H1 (cell line): ENCODE measurements at places on chromosomes 3 and 15.
A peak's percentile ranks its signal among the peaks of the same experiment; 100 is the strongest.

- no peak for DNase-seq
- peaks cover 4% of the 10 kb centered on the region for H3K4me1 ChIP-seq
- H3K36me3 ChIP-seq, result no peaks in the 10 kb centered on the region
Observed at GRCh38 chr3:195394024-195394423, 48.8 kb downstream of the ACAP2 start.

DNA sequence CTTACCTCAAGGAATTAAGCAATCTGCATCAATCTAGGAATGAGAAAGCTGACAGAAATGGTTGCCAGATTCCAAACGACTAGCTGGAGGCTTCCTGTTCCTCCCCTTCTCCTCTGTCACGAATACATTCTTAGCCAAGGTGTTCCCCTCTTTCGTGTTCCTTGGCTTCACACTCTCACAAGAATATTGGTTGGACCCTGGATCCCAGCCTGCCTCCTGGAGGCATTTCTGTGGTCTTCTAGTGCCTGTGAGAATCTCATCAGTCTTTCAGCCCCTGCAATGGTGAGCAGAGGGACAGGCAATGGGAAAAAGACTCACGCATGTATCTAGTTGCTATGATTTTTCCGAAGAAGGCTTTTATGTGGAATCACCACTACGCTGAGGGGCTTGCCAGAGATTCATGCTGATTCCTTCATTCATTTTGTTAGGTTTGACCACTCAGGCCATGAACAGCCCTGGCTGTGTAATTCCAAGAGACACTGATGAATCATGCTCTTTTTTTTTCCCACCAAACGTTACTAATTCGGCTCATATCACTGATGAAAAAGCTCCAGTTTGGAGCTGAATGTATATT is 1.6 kb upstream of the P3H2 start:
- peaks cover 6% of the 10 kb centered on the region for H3K27me3 ChIP-seq
- peaks cover 8% of the 10 kb centered on the region for H3K4me1 ChIP-seq
- no peak for DNase-seq
- H3K27ac ChIP-seq, result no peak overlapping the region
- H3K36me3 ChIP-seq, result no peaks in the 10 kb centered on the region

DNA sequence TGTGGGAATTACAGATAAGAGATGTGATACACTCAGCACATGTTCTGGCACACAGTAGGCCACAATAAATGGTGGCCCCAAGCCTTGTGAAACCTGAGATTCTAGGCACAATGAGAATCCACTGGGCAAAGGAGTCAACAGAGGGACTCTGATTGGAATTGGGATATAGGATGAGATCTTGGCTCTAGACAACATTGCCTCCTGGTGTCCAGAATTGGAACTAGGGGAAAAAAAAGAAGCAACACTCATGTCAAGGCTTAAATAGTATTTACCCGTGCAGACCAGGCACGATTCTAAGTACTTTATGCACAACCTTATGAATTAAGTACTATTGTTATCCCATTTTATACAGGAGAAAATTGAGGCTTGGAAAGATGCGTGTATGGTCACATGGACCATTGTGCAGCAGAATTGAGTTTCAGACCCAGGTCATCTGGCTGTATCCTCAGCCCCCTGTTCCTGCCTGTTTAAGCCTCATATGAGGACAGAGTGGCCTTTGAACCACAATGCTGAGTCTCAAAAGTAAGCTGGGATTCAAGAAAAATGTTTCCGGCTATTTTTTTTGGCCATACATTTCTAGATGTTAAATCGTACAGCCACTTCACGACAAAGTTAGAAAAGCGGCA is 124.8 kb downstream of the SV2B start:
- H3K4me3 ChIP-seq, result no peak overlapping the region
- DNase-seq, result peak; percentile 61
- H3K27ac ChIP-seq, result no peak overlapping the region
- no peaks in the 10 kb centered on the region for H3K27me3 ChIP-seq
- H3K36me3 ChIP-seq, result no peaks in the 10 kb centered on the region

GRCh38 chr15:96276438-96277210 is 53.9 kb upstream of the NR2F2 start:
- H3K36me3 ChIP-seq, result no peaks in the 10 kb centered on the region
- no peaks in the 10 kb centered on the region for H3K4me1 ChIP-seq
- no peaks in the 10 kb centered on the region for H3K27me3 ChIP-seq
- no peak for DNase-seq
- no peak overlapping the region for H3K27ac ChIP-seq
- H3K4me3 ChIP-seq, result no peak overlapping the region

- H3K4me1 ChIP-seq, result no peaks in the 10 kb centered on the region
- H3K27ac ChIP-seq, result no peak overlapping the region
- DNase-seq, result no peak
- H3K4me3 ChIP-seq, result no peak overlapping the region
- no peaks in the 10 kb centered on the region for H3K27me3 ChIP-seq
- H3K36me3 ChIP-seq, result peaks cover 3% of the 10 kb centered on the region; the same call in 1 of the 2 replicates
Observed at GRCh38 chr3:49351521-49352011, 6.6 kb downstream of the GPX1 start.

GRCh38 chr15:70025413-70026296 is 72.1 kb downstream of the TLE3 start:
- H3K4me3 ChIP-seq, result no peak overlapping the region
- no peak overlapping the region for H3K27ac ChIP-seq
- no peaks in the 10 kb centered on the region for H3K36me3 ChIP-seq
- H3K4me1 ChIP-seq, result no peaks in the 10 kb centered on the region
- H3K27me3 ChIP-seq, result no peaks in the 10 kb centered on the region; the same call in 1 of the 2 replicates

- H3K4me1 ChIP-seq, result no peaks in the 10 kb centered on the region
- H3K36me3 ChIP-seq, result no peaks in the 10 kb centered on the region
- DNase-seq, result no peak
- H3K4me3 ChIP-seq, result no peak overlapping the region
- H3K27me3 ChIP-seq, result no peaks in the 10 kb centered on the region
Observed at GRCh38 chr3:159668990-159669476, 319.6 kb upstream of the IL12A start.

- H3K27ac ChIP-seq, result no peak overlapping the region
- H3K27me3 ChIP-seq, result no peaks in the 10 kb centered on the region; the same call in 1 of the 2 replicates
- DNase-seq, result no peak
- H3K4me3 ChIP-seq, result no peak overlapping the region
- peaks cover 9% of the 10 kb centered on the region for H3K4me1 ChIP-seq
Observed at GRCh38 chr3:13580256-13581023, 31.5 kb downstream of the FBLN2 start.

GRCh38 chr3:65577843-65578430 is 460.8 kb downstream of the MAGI1 start:
- H3K27ac ChIP-seq, result 0 out of 2 replicates have a peak overlapping the region, but pooled peaks have one; percentile 1
- H3K36me3 ChIP-seq, result no peaks in the 10 kb centered on the region
- peaks cover 5% of the 10 kb centered on the region for H3K4me1 ChIP-seq
- H3K4me3 ChIP-seq, result no peak overlapping the region
- no peaks in the 10 kb centered on the region for H3K27me3 ChIP-seq

GRCh38 chr3:72361990-72362389 is 486.3 kb downstream of the SHQ1 start:
- H3K4me3 ChIP-seq, result no peak overlapping the region
- no peak overlapping the region for H3K27ac ChIP-seq
- no peaks in the 10 kb centered on the region; the same call in 1 of the 2 replicates for H3K27me3 ChIP-seq
- no peaks in the 10 kb centered on the region for H3K4me1 ChIP-seq

- DNase-seq, result no peak
- H3K36me3 ChIP-seq, result no peaks in the 10 kb centered on the region
- H3K4me1 ChIP-seq, result no peaks in the 10 kb centered on the region
- H3K27me3 ChIP-seq, result no peaks in the 10 kb centered on the region
Observed at GRCh38 chr15:68764090-68764489, 56.6 kb downstream of the ANP32A start.

DNA sequence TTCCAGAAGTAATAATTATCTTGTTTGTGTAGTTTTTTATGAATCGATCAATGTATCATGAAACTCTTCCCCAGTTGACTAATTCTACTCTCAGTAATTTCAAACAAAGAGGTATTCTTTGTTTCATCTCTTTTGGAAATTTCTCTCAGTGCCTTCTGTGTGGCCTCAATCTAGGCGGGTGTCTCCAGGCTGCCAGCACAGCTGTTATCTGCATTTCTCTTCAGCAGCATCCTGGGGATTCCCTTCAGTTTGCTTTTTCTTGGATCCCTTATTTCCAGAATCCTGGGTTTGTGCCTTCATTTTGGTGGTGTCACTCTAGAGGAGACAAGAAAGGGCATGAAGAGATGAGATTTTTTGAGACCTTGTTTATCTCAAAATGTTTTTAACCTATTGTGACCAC is 22.7 kb downstream of the NIPA2 start:
- no peaks in the 10 kb centered on the region for H3K27me3 ChIP-seq
- H3K27ac ChIP-seq, result no peak overlapping the region
- H3K4me3 ChIP-seq, result no peak overlapping the region
- DNase-seq, result no peak
- peaks cover 4% of the 10 kb centered on the region for H3K36me3 ChIP-seq

DNA sequence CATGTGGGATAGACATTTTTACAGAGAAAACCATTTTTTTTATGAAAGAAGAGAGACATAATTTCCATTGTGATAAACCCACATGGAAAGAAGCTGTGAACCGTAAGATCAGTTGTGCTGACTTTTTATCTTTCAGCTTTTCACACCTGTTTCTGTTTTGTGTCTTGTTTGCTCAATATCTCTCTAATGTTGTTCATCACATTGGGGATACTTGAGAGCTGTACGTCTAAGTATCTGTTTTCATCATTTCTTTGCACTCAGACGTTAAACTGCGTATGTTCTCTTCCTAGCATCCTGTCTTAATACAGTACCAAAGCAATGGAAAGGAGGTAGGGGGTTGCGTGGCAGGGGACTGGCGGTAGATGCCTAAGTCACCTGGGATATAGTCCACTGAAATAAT is 449.0 kb downstream of the NAALADL2 start:
- no peaks in the 10 kb centered on the region for H3K4me1 ChIP-seq
- H3K36me3 ChIP-seq, result no peaks in the 10 kb centered on the region
- no peak overlapping the region for H3K27ac ChIP-seq
- no peak for DNase-seq
- H3K27me3 ChIP-seq, result no peaks in the 10 kb centered on the region

DNA sequence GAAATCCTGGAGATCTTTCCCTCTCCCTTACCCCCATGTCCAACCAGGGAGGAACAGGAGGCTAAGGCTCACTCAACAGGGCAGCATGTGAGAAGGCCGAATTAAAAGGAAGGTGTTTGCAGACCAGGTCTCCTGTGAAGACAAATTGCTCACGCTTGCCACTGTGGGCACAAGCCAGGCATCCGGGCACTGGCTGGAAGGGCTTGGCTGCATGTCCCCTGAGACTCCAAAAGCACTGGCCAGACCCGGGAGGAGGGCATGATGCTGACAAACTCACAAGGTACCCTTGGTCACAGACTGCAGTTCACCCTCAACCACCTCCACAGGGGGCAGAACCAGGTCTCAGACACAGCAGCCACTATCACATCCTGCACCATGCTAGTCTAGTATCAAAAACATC is 113.7 kb upstream of the NSMCE3 start:
- no peaks in the 10 kb centered on the region for H3K36me3 ChIP-seq
- no peak overlapping the region for H3K4me3 ChIP-seq
- H3K4me1 ChIP-seq, result no peaks in the 10 kb centered on the region
- H3K27me3 ChIP-seq, result no peaks in the 10 kb centered on the region
- DNase-seq, result no peak

GRCh38 chr15:32099956-32100684 is 69.8 kb downstream of the CHRNA7 start:
- no peak overlapping the region for H3K27ac ChIP-seq
- DNase-seq, result no peak
- peaks cover 10% of the 10 kb centered on the region for H3K4me1 ChIP-seq
- H3K4me3 ChIP-seq, result no peak overlapping the region
- no peaks in the 10 kb centered on the region for H3K27me3 ChIP-seq
- H3K36me3 ChIP-seq, result no peaks in the 10 kb centered on the region

- H3K27me3 ChIP-seq, result no peaks in the 10 kb centered on the region
- no peaks in the 10 kb centered on the region for H3K4me1 ChIP-seq
- H3K4me3 ChIP-seq, result no peak overlapping the region
- no peak for DNase-seq
- H3K36me3 ChIP-seq, result no peaks in the 10 kb centered on the region
Observed at GRCh38 chr3:137172728-137173127, 214.9 kb downstream of the IL20RB start.

GRCh38 chr15:81038975-81039607 is 38.4 kb downstream of the TLNRD1 start:
- H3K36me3 ChIP-seq, result no peaks in the 10 kb centered on the region
- no peaks in the 10 kb centered on the region for H3K4me1 ChIP-seq
- H3K27ac ChIP-seq, result no peak overlapping the region
- H3K27me3 ChIP-seq, result no peaks in the 10 kb centered on the region

DNA sequence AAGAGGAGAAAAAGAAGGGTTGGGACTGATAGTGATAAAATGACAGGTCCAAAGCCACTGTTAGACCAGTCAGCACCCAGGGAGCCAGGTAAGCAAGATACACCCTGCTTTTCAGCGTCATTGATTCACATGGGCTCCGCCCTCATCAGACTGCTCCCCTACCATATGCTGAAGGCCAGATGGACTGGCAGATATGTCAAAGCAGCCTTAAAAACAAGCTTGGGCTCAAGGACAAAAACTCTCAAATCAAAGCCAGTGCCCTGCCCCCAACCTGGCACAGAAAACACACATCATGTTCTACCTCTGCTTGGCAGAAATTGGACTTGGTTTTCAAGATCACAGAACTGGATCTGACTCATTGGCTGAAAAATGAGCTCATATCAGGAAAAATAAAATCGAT is 33.4 kb downstream of the SH3BP5 start:
- H3K27me3 ChIP-seq, result no peaks in the 10 kb centered on the region
- no peak overlapping the region for H3K27ac ChIP-seq
- no peak for DNase-seq
- 0 out of 2 replicates have a peak, but pooled peaks cover 2% of the 10 kb centered on the region for H3K36me3 ChIP-seq
- H3K4me3 ChIP-seq, result no peak overlapping the region

DNA sequence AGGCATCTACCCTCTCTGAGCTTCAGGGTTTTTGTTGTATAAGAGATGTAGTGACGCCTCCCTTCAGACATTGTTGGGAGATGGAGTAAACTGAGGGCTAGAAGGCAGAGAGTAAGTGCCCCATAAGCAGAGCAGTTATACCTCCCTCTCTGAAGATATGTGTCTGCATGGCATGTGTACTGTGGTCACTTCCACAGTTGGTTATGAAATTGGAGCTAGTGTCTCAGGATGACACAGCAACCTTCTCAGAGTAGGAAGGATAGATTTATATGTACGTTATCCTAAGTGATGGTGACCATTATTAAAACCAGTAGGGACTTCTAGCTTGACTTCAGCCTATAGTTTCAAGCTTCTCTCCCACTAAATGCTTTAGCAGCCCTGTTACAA is 17.9 kb downstream of the PXK start:
- H3K27ac ChIP-seq, result no peak overlapping the region
- no peak for DNase-seq
- no peaks in the 10 kb centered on the region for H3K27me3 ChIP-seq
- no peaks in the 10 kb centered on the region for H3K36me3 ChIP-seq
- H3K4me3 ChIP-seq, result no peak overlapping the region
- H3K4me1 ChIP-seq, result 0 out of 2 replicates have a peak, but pooled peaks cover 2% of the 10 kb centered on the region

- H3K4me1 ChIP-seq, result no peaks in the 10 kb centered on the region
- H3K27me3 ChIP-seq, result no peaks in the 10 kb centered on the region
- no peak overlapping the region for H3K27ac ChIP-seq
- no peak overlapping the region for H3K4me3 ChIP-seq
Observed at GRCh38 chr3:94946683-94947082, 883.8 kb downstream of the NSUN3 start.

GRCh38 chr3:173078525-173078924 is 62.5 kb downstream of the SPATA16 start:
- no peaks in the 10 kb centered on the region for H3K36me3 ChIP-seq
- H3K4me3 ChIP-seq, result no peak overlapping the region
- no peak overlapping the region for H3K27ac ChIP-seq
- no peaks in the 10 kb centered on the region for H3K4me1 ChIP-seq
